ENCODE measurements at places on chromosomes 3 and 15.

DNA sequence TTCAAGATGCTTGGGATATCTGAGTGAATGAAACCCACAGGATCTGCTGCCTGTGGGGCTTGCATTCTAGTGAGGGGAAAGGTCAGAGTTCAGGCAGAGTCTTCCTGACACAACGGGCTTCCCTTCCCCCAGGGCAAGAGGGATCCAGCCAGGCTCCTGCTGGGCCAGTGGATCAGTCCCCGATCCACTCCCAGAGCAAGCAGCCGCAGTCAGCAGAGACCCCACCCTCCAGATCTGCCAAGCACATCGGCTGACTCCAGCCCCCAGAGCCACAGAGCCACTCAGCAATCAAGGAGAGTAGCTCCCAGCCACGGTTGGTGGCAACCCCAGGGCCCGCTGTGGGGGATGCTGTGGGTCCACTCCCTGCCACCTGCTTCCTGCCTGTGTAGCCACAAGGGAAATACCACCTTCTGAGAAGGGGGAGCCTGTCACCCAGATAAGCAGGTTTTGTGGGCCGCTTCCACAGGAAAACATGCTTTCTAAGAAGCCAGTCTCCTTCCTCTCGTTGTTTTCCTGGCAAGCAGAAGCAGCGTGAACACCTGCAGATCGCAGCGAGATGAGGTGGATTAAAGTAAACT, 44.9 kb downstream of the CPN2 start:
- no peak for DNase-seq

GRCh38 chr3:17443142-17443541, 299.3 kb downstream of the TBC1D5 start:
- DNase-seq, result no peak

- no peak for DNase-seq
These were observed 20.4 kb upstream of the CHST2 start for GRCh38 chr3:143099210-143099609.

DNA sequence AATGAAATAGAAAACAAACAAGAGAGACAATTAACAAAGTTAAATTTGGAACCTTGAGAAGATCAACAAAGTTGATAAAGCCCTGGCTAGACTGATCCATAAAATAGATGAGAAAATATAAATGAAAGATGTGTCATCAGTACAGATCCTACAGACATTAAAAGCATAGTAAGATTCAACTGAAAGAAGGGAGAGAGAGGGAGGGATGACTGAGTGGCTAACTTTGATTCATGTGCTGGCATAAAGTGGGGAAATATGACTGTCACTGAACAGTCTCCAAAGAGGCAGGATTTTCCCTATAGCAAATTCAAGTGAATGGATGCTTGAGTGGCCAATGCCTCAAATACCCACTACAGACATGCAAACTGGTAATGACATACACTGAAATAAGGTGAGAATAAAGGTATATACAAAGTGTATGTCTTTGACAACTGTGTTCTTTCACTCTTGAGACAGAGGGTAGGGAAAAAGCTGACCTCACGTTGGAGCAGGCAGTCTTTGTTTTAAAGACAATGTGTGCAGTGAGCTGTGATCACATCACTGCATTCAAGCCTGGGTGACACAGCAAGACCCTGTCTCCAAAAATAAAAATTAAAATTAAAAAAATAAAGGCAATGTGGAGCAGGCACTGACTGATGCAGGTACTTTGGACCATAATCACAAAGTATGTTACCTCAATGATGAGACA, 35.9 kb upstream of the CHD2 start:
- no peak for DNase-seq

Measured in umbilical cord (tissue), 2 donors.